HCEC 1CT (cell line): ENCODE measurements at places on chromosomes 4 and X.

DNA sequence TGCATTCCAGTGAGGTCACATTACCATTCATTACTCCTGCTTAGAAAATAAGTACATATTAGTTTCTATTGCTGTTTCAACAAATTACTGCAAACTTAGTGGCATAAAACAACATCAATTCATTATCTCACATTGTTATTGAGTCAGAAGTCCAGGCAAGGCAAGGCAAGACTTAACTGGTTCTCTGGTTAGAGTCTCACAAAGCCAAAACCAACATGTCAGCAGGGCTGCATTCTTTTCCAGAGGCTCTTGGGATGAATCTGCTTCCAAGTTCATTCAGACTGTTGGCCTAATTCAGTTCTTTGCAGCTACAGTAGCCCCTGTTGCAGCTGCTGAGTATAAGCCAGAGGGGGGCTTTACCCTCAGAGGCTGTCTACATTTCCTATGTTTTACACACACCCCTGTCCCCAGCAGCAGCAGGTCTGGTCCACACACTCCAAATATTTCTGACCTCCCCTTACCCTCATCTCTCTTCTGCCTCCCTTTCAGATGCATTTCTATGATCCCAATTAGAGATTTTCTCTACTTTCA is 892.1 kb upstream of the EPHA5 start:
- DNase-seq, result no peak

DNA sequence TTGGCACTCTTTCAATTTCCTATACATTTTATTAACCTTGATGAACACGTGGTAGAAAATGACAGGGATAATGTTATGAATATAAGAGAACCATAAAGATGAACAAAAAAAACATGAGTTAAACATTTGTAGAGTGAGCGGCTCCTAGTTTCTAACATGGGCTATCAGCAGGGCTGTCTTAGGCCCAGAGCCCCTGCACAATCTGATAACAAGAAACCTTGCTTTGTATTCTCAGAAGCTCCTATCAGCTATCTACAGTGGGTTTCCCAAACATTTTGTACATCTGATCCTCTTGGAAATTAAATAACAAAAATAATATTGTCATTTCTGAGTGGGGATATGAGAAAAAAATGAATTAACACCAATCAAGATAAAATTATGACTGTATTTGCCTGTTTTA is 10.6 kb upstream of the RBPJ start:
- no peak for DNase-seq

- no peak for DNase-seq
Observed at GRCh38 chr4:16812041-16812440, 86.4 kb downstream of the LDB2 start.

- DNase-seq, result no peak
Observed at GRCh38 chr4:140343303-140343702, 30.1 kb upstream of the SCOC start.

DNA sequence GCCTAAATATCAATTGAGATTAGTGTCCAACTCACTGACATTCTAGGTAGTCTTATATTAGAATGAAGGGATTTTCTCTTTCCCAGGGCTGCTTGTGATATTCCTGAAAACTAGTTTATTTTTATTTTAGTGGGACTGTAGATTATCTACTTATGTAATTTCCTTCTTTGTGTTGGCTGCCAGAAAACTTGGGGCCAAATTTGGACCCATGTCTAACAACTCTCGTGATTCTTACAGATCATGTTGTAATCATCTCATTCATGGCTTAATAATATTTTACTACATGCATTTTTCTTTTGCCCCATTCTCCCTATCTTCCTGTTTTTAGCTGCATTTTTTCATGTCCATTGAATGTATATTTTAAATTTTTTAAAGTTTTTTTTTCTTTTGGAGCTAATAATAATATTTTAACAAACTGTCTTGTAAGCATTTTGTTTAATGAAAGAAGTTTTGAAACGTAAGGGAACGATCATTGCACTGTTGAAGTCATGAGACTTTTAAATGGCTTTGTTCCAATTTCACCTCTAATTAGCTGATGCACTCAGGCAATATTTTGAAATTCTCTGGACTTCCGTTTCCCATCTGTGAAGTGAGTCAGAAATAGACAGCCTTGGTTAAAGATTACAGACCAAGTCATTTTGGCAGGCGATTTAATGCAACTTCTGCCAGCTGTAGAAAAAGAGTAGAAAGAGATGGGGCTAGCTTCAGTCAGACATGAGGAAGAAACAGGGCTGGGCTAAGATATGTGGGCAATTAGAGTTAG is 14.3 kb upstream of the TDO2 start:
- peak; percentile 83 for DNase-seq

GRCh38 chr4:146439437-146439836 is 82.3 kb downstream of the SLC10A7 start:
- no peak for DNase-seq

GRCh38 chr4:93199492-93199891 is 629.1 kb upstream of the ATOH1 start:
- DNase-seq, result peak; percentile 2

GRCh38 chrX:22357621-22358020 is 84.9 kb downstream of the CBLL2 start:
- DNase-seq, result peak; percentile 8

GRCh38 chrX:329291-329910 is 10.8 kb upstream of the GTPBP6 start:
- DNase-seq, result no peak

DNA sequence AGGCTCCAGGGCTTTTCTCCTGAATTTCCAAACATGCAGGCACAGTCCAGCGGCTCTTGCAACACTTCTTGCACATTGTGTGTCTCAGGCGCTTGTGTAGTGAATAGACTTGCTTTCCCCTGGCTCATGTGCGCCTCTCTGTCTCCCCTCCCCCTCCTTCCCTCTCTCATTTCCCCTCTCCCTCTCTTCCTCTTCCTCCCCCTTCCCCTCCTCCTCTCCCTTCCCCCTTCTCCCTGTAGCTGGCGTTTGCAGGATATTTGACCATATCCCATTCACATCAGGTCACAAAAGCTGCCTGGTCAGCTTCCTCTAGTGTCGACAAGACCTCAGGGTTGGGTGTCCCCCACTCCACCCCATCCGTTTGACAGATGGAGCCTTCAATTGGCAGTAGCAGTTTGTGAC is 2.4 kb downstream of the CHST7 start:
- peak; percentile 26 for DNase-seq

DNA sequence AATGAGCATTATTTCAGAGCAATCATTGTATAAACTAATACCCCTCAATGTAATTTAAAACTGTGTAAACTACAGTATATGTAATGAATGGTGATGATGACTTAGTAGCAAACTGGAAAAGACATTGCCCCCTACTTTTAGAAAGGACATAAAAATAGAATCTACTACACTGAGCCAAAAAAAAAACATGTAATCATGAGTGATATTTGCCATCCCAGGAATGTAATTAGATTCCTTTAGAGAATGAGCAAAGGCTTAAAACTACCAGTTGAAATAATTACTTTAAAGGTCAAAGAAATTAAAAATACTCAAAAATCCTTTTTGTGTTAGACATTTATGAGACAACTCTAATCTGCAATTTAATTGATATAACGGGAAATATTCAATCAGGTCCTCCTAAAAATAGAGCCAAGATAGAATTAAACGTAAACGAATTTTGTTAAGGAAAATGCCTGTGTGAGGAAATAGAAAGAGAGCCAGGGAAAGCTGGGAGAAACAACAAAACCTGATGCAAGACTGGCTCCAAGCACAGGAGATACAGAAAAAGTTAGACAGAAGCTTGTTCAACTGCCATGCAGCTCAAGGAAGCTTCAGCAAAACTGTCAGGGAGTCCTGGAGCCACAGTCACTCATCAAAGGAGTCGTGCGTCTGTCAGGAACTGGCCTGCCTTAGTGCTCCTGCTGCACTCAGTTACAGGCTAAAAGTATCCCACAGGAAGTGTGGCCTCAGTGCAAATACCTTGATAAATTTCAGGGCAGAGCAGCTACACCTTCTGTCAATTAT is 655.7 kb upstream of the INTU start:
- no peak for DNase-seq
